AML-193 (cell line): ENCODE measurements at places on chromosomes 11 and 22.

- no peak for DNase-seq
These were observed 749.8 kb upstream of the ARHGAP42 start for GRCh38 chr11:99937330-99937729.

DNA sequence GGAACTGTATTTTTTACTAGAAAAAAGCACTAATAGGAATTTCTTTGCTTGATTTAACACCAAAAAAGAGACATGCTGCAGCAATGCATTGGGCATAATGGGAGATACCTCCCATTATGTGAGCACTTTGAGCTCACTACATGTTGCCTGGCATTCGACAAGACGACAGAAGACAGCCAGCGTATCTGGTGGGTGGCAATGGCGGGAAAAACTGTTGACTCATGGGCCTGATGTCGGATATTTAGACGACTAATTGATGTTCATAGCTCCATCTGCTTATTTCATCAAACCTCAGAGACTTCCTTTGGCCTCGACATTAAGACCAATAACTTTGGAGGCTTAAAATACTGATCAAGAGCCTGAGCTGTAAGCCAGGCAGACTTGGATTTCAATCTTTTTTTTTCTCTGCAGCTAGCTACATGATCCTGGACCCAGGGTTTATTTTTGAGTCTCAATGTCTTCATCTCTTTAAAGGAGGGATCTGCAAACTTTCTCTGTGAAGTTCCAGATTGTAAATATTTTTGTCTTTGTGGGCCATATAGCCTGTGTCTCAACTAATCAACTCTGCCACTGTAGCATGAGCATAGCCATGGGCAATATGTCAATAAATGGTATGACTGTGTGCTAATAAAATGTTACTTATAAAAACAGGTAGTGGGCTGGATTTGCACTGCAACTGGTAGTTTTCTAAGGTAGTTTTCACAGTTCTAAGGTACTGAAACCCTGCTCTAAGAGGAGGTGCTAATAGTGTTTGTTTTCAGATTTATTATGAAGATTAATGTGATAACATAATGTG, 375.1 kb downstream of the METTL15 start:
- no peak for DNase-seq

GRCh38 chr11:8828580-8829361, 82.2 kb upstream of the AKIP1 start:
- DNase-seq = no peak

GRCh38 chr11:120778685-120779490, 245.0 kb upstream of the TBCEL start:
- no peak for DNase-seq

DNA sequence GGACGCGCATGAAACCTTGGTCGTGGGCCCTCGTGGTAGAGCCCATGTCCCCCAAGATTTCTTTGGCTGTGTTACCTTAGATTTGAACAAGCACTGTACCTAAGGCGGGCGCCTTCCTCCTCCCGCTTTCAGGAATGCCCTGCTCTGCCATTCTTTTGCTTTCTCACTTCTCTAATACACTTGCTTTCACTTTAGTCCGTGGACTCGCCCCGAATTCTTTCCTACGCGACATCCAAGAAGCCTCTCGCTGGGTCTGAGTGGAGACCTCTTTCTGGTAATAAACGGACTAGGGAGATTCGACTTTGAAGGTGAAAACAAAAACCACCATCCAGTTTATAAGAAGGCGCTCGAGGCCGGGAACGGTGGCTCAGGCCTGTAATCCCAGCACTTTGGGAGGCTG, 1.2 kb upstream of the NUP50 start:
- no peak for DNase-seq

GRCh38 chr11:126232683-126233082, 21.1 kb downstream of the FAM118B start:
- no peak for DNase-seq

DNA sequence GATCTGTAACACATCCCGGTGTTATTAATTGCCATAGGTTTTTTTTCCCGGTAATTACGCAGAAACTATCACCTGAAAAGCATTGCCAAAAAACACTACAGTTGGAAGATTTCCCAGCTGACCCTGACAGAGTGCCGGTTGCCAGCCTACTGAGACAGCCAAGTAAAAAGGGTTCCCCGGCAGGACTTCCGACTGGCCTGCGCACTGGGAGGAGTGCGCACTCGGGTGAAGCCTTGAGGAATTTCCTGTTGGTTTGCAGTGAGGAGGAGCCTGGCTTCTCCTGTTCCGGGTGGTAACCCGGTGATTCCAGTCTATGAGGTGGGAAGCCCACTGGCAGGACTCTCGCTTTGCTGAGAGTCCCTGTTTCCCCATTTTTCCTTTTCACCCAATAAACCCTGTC, 52.1 kb downstream of the CNTF start:
- DNase-seq = no peak

GRCh38 chr11:118238929-118239328, 13.2 kb downstream of the MPZL3 start:
- peak; percentile 70 for DNase-seq

DNA sequence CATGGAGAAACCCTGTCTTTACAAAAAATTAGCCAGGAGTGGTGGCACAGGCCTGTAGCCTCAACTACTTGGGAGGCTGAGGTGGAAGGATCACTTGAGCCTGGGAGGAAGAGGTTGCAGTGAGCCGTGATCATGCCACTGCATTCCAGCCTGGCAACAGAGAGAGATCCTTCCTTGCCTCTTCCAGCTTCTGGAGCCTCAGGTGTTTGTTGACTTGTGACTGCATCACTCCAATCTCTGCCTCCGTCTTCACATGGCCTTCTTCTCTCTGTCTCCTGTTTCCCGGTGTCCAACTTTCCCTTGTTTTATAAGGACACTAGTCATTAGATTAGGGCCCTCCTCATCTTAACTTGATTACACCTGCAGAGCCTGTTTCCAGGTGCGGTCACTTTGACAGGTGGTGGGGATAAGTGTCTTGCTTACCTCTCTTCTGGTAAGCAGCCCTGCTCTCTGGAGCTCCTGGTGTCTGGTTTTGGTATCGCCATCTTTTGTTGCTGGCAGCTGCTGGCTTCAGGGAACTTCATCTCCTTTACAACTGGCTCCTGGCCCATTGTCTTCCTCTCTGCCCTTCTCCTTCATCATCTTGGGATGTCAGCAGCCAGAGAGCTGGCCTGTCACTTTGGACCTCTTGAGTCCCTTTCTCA, 8.2 kb upstream of the USP2 start:
- DNase-seq = no peak

GRCh38 chr11:69430566-69430965, 50.9 kb upstream of the LINC01488 start:
- no peak for DNase-seq

- DNase-seq = peak; percentile 49
These were observed 34.2 kb downstream of the DNHD1 start for GRCh38 chr11:6531267-6531752.

GRCh38 chr11:13229711-13230318, 47.8 kb upstream of the BMAL1 start:
- no peak for DNase-seq

DNA sequence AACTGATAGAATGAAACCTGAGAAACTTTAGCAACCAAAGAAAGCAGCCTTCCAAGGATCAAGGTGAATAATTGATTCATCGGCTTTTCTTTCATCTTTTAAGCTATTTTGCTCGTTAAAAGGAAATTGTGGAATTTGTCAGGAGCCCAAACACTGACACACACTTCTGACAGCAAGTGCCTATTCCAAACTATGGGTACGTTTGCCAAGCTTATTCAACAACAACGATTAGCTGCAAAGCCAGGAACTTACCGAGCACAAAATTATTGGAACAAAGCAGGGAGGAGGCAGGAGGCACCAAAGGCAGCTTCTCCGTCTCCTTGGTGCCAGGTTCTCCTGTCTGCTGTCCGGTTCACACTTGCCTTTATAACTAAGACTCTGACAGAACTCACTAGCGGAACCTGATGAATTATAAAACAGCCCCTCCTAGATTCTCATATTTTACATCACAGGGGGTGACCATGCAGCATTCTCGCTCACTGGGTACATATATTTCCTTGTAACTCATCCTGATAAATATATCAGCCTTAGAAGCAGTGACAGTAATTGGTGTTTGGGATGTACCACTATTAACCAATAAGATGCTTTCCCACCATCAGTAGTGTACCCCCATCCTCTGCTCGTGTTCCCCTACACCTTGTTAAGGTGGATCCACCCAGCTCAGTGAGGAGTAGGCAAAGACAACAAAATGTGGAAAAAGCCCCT, 395.9 kb upstream of the CCDC90B start:
- DNase-seq = no peak

GRCh38 chr11:71237853-71238252, 14.5 kb downstream of the SHANK2 start:
- DNase-seq = no peak

GRCh38 chr11:103610435-103610834, 426.0 kb upstream of the DDI1 start:
- no peak for DNase-seq
